EL (cell line): ENCODE measurements at places on chromosomes 13 and 19.

GRCh38 chr13:106129993-106130392, 405.5 kb downstream of the EFNB2 start:
- no peak for DNase-seq

DNA sequence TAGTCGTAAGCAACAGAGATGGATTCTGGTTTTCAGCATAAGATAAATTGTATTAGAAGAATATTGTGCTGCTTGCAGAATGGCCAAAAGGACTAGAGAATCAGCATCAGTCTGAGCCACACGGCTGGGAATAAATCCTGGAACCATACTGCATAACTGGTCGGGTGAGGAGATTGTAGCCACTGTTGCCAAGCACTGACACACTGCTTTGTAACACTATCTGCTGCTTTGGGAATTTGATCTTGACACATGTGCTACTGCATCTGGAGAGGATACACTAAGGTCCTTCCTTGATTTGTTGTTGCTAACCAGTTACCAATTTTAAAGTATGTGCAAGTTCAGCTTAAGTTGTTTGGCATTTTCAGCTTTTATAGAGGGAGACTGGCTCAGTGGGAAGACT, 1.9 kb downstream of the HNRNPA1L2 start:
- DNase-seq: no peak

DNA sequence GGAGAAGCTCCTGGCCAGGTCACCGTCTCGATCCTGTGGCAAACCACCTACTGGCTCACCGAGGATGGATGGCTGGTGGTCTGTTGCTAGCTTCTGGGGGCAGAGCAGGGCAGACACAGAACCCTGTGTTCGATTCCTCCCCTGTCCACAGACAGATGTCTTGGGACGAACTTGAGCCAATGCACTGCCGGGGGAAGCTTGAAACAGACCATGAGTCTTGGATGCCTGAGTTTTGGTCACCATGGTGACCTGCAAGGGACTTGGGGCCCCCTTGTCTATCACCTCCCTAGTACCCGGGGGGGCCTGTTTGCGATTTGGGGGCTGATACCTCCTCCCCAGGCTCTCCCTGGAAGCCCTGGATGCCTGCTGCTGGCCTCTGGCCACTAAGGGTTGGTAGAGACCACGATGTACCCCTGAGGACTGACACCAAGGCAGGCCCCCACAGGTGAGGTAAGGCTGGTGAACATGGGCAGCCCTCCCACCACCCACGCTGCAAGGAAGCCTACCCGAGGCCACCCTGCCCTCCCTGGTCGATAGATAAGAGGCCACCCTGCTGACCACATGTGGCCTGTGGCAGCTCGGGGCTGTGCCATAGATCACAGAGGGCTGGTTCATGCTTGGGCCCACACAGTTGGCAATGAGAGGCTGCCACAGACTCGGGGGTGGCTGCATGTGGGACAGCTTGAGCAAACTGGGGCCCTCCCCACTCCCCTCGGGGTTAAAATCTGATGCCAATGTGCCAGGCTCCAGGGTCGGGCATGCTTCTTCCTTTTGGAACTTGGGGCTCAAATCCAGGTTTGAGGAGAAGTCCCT, 10.7 kb downstream of the IQCN start:
- DNase-seq: no peak

GRCh38 chr13:100130930-100131511, 42.1 kb downstream of the PCCA start:
- DNase-seq: no peak

- peak; percentile 43 for DNase-seq
These were observed 3.4 kb downstream of the CACNG6 start for GRCh38 chr19:53994811-53995210.

- no peak for DNase-seq
These were observed 671.1 kb upstream of the SPRY2 start for GRCh38 chr13:81012031-81012430.

GRCh38 chr19:28966737-28967399, 246.1 kb downstream of the UQCRFS1 start:
- DNase-seq: peak; percentile 38
